Mucosa of descending colon (tissue), 3 donors: ENCODE measurements at places on chromosomes 7 and 10. TPM values are rescaled to one million over a fixed set of nuclear protein-coding genes. Genes with fewer than 3 reads are reported as not detected.

DNA sequence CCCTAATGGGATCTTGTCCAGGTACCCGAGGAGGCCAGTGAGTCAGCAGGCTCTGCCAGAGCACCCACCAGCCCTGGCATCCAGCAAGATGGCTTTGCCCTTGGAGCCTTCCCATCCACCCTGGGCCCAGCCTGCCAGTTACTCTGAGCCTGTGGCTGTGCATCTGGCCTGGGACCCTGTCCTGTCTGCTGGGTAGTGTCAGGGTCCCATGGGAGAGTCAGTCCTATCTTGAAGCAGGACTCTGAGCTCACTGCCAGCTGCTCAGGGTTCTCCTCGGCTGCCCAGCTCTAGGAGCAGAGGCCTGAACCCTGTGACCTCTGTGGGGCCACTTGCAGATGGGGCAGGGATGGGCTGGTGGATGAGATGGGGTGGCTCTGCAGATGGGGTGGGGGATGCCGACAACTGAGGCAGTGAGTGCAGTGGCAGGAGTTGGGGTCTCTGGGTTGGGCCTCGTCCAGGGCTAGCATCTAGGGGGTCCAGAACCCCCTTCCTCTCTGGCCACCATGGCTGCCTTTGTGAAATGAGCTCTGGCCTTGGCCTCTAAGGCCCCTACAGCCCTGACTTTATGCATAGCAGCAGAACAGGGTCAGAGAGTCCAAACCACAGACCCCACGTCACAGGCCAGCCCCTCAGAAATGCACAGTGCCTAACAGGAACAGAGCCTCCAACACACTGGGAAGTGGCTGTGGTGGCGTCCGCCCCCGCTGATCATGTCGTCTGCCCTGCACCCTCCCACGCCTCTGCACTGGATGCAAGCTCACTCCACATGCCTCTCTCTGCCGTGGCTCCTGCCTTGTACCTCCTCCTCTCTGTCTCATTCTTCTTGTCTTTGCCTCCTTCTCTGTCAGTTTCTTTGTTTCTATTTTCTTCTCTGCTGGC is 88.1 kb upstream of the RET start:
- DNase-seq: no peak

- no peak for DNase-seq
Observed at GRCh38 chr7:155227004-155227787, 70.5 kb upstream of the INSIG1 start.

- no peak for DNase-seq
Observed at GRCh38 chr10:72099600-72099921, 11.2 kb upstream of the SPOCK2 start.

DNA sequence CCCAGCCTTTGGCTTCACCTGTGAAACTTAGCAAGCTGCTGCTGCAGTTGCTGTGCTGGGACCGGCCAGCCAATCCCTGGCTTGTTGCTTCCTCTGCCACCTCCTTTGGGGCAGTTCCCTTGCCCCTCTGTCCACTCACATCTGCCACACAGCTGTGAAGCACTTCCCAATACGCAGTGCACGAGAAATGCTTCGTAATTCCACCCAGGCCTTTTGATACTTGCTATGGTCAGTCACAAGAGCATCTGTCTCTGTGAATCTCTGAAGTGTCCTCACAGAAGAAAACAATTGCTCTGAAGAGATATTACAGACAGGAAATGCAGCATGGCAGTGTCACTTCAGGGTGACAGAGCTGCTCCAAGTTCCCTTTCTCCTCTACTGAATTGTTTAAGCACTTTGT is 208.5 kb downstream of the PTEN start:
- DNase-seq: peak; percentile 42

DNA sequence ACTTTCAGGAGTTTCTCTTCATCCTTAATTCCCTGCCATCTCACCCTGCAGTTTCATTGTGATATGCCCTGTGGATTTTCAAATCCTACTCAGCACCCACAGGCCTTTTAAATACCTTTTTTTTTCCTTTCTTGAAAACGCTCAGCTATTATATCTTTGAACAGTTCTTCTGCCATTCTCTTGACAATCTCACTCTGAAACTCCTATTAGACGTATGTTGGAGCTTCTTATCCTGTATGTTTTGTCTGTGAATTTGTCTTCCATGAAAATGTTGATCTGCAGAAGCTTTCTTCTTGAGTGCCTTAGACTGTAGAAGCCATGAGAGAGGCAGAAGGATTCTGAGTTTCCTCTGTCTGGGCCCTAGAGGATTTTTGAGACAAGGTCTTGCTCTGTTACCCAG is 18.9 kb upstream of the YAE1 start:
- no peak for DNase-seq

GRCh38 chr7:132059141-132059540 is 502.7 kb upstream of the PODXL start:
- no peak for DNase-seq

GRCh38 chr7:1948301-1948796 is 278.3 kb downstream of the ELFN1 start:
- DNase-seq: no peak

DNA sequence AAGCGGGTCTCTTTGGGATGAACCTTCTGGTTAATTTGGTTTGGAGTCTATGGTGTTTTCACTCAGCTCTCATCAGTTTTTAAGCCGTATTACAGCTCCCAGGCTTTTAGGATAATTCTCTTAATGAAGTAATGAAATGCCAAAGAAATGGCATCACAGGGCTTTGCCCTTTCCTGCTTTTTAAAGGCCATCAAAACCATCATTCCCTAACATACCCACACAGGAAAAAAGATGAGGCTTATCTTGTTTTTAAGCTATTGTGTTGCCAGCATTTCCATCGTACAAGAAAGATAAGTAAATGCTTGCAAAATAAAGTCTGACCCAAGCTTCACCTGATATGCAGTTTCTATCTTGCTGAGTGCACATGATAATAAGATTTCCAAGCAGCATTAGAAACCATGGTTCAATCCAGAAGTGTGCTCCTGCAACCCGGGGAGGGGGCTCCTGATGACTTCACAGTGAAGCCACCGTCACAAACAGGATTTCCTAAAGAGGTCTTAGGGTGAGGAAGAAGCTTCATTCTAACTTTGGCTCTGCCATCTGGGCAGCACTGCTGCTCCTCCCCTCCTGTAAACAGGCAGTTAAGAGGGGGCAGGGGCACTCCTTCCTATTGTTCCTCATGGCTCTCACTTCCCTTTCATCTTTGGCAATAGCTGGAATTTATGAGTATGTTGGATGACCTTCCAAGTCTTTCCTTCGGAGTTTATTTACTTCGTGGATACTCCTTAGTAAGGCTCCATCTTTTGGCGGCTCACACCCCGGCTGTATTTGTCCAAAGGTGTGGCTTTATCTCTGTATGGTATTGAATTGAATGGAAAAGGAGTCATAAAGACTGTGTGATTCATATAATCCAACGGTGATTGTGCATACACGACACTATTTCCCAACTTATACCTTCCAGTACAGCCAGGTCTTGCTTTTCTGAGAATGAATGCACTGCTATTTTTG is 55.2 kb upstream of the FAM133B start:
- DNase-seq: peak; percentile 71

GRCh38 chr7:143015084-143015483 is 11.8 kb downstream of the OR9A2 start:
- no peak for DNase-seq

DNA sequence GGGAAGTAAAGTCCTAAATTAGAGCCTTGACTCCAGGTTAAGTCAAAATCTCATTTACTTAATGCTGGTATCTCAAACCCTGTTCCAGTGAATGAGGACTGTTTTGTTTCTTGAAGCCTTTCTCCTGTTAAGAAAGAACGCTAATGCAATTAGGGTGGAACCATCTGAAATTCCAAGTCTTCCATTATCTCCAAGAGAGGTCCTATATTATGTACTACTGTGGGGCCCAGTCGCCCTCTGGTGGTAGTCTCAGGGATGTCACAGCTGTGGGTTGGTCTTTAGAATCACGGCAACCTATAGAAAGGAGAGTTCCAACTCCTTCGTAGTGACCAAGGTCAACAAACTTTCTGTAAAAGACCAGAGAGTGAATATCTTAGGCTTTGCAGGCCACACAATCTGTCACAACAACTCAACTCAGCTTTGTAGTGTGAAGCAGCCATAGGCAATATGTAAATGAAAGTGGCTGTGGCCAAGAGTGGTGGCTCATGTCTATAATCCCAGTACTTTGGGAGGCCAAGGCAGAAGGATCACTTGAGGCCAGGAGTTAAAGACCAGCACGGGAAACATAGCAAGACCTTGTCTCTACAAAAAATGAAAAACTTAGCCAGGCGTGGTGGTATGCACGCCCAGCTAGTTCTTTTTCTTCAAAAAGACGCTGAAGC is 9.3 kb downstream of the RPP38 start:
- DNase-seq: peak; percentile 79

- DNase-seq: no peak
Observed at GRCh38 chr7:116731023-116731395, 59.0 kb downstream of the MET start.

DNA sequence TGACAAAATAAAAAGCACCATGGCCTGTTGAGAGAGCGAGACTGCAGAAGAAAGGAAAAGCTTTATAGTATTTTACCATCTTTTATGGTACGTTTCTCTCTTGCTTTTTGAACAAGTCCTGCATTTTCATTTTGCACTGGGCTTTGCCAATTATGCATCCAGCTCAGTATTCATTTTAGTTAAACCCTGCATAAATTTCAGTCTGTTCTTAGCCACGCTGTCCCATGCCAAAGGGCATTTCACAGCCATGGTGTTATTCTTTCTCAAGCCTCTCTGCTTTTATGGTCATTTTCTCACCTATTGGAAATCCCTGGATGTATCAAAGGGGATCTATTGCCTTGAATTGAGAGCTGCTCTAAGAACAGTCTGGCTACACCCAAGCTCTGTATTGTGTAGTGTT is 30.8 kb upstream of the DNAJC1 start:
- DNase-seq: no peak

DNA sequence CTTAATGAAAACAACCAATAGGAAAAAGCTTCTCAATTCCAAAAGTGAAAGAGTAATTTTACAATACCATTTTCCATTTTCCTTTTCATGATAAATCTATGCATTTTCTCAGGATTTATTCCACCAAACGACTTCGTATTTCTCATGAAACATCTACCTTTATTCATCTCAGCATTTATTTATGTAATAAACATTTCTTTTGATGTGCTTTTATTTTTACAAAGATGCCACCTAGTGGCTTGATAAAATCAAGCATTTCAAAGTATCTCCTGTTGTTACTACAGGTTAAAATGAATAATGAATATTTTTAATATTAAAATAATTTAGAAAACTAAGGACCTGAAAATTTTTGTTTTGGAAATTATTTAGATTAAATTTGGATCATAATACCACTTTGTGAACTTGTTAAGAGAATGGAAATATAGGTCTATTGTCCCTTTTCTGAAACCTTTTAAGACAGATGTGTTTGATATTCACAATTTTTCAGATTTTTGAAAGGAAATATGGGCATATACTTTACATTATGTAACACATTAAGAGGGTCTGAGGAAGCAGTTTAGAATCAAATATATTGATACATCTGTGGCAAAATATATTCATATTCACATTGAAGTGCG is 2.7 kb upstream of the IQUB start:
- DNase-seq: no peak

The PNLIPRP1 gene
- total RNA-seq: 0.75 TPM

The SEMA3D gene
- total RNA-seq: 1.5 TPM

The GNGT1 gene
- total RNA-seq: not detected

The GDI2 gene
- total RNA-seq: 185 TPM

The NCF1 gene
- 3.9 TPM for total RNA-seq

The LIPJ gene
- 0.34 TPM for total RNA-seq

The RSPH10B gene
- not detected for total RNA-seq

The SPDYE2B gene
- total RNA-seq: not detected

The RADIL gene
- total RNA-seq: 0.35 TPM

The IL6 gene
- total RNA-seq: not detected

The CTAGE6 gene
- 0.44 TPM for total RNA-seq
